Activated CD4-positive, alpha-beta T cell treated with anti-CD3 and anti-CD28 coated beads, Interleukin-2, amount 10 ng/mL, durations not matched to agents 7 days and 5 days (primary cell): ENCODE measurements at places on chromosomes 13 and 19.

DNA sequence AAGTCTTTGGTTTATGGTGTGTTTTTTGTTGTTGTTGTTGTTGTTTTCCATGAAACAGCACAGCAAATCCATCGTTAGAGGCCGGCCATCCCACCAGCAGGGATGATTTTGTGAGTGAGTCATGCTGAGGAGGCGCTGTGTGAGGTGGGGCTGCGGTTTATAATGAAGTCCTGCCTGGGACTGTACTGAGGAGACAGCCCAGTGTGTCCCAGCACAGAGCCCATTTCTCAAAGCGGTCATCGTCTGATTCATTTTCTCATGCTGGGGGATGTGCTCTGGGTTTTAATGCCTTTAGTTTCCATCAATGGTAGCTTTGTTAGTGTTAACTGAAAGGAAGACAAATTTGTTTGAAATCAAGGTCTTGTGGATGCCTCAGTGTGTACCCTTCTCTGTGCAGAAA lies 129.3 kb upstream of the SERP2 start:
- no peak for DNase-seq
- H3K27me3 ChIP-seq = peaks cover 6% of the 10 kb centered on the region
- H3K4me1 ChIP-seq = peaks cover 9% of the 10 kb centered on the region
- H3K36me3 ChIP-seq = no peaks in the 10 kb centered on the region
- no peak overlapping the region for H3K27ac ChIP-seq

- H3K27me3 ChIP-seq = no peaks in the 10 kb centered on the region
- no peak overlapping the region for H3K4me3 ChIP-seq
- no peaks in the 10 kb centered on the region for H3K36me3 ChIP-seq
- no peaks in the 10 kb centered on the region for H3K4me1 ChIP-seq
- H3K27ac ChIP-seq = no peak overlapping the region
Measured at GRCh38 chr13:77417897-77418296, 91.0 kb upstream of the MYCBP2 start.

- no peaks in the 10 kb centered on the region for H3K4me1 ChIP-seq
- no peaks in the 10 kb centered on the region for H3K36me3 ChIP-seq
- no peak overlapping the region for H3K4me3 ChIP-seq
Measured at GRCh38 chr13:36553491-36553890, 120.3 kb upstream of the SERTM1 start.

DNA sequence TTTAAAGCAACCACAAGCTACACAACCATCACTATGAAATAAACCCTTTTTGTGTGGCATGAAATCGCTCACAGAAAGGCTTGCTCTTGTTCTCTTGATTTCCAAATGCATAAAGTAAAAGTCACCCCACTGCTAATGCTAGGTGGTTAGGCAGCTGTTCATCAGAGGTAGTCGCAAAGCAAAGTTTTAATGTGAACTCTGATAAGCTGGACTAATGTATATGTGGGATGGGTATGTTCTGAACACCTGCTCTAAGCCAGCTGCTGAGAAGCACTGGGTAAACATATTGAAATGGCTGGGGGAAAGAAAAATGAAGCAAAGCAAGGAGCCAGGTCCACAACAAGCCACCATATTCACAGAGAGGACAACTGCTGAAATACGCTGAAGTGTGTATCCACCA lies 142.3 kb downstream of the KLF12 start:
- H3K27ac ChIP-seq = no peak overlapping the region
- DNase-seq = no peak
- H3K4me1 ChIP-seq = peaks cover 36% of the 10 kb centered on the region
- no peak overlapping the region for H3K4me3 ChIP-seq
- peaks cover 34% of the 10 kb centered on the region for H3K36me3 ChIP-seq

GRCh38 chr13:27259831-27260230 lies 8.5 kb downstream of the RPL21 start:
- no peaks in the 10 kb centered on the region for H3K27me3 ChIP-seq
- H3K4me1 ChIP-seq = peaks cover 45% of the 10 kb centered on the region
- peaks cover 53% of the 10 kb centered on the region for H3K36me3 ChIP-seq
- no peak for DNase-seq
- no peak overlapping the region for H3K4me3 ChIP-seq
- H3K27ac ChIP-seq = peak overlapping the region; percentile 34

GRCh38 chr19:9936326-9937000 lies at the start of gene OLFM2:
TSS of gene OLFM2 (minus strand) at chr19:9936515. CDS start at chr19:9936366, 149 bp downstream.
- H3K4me3 ChIP-seq = no peak within 1 kb of the TSS
- H3K36me3 ChIP-seq = no peaks in the 10 kb centered on the region
- no peak for DNase-seq
- no peak within 1 kb of the TSS for H3K27ac ChIP-seq
- H3K27me3 ChIP-seq = peaks cover 46% of the 10 kb centered on the region

- H3K27me3 ChIP-seq = no peaks in the 10 kb centered on the region
- H3K27ac ChIP-seq = peak overlapping the region; percentile 93
- H3K4me1 ChIP-seq = peaks cover 66% of the 10 kb centered on the region
Measured at GRCh38 chr19:43782689-43783231, 2.0 kb upstream of the KCNN4 start.

- no peaks in the 10 kb centered on the region for H3K36me3 ChIP-seq
- no peaks in the 10 kb centered on the region for H3K27me3 ChIP-seq
- DNase-seq = no peak
- H3K27ac ChIP-seq = no peak overlapping the region
- no peak overlapping the region for H3K4me3 ChIP-seq
- peaks cover 6% of the 10 kb centered on the region for H3K4me1 ChIP-seq
Measured at GRCh38 chr13:20544201-20544923, 18.7 kb upstream of the CRYL1 start.

- peak; percentile 1 for DNase-seq
- peaks cover 33% of the 10 kb centered on the region for H3K27me3 ChIP-seq
- H3K4me1 ChIP-seq = no peaks in the 10 kb centered on the region
- no peak overlapping the region for H3K27ac ChIP-seq
- H3K4me3 ChIP-seq = no peak overlapping the region
Measured at GRCh38 chr13:113915786-113916329, 52.0 kb upstream of the GAS6 start.

GRCh38 chr19:45558399-45558878 lies 26.2 kb downstream of the OPA3 start:
- H3K4me1 ChIP-seq = peaks cover 24% of the 10 kb centered on the region
- no peak overlapping the region for H3K27ac ChIP-seq
- peak; percentile 83 for DNase-seq
- H3K27me3 ChIP-seq = no peaks in the 10 kb centered on the region
- no peak overlapping the region for H3K4me3 ChIP-seq

GRCh38 chr19:8373867-8374813 lies 10.2 kb downstream of the ANGPTL4 start:
- no peak overlapping the region for H3K4me3 ChIP-seq
- H3K4me1 ChIP-seq = peaks cover 19% of the 10 kb centered on the region
- no peak for DNase-seq
- H3K27me3 ChIP-seq = no peaks in the 10 kb centered on the region
- H3K27ac ChIP-seq = no peak overlapping the region
- peaks cover 8% of the 10 kb centered on the region for H3K36me3 ChIP-seq

DNA sequence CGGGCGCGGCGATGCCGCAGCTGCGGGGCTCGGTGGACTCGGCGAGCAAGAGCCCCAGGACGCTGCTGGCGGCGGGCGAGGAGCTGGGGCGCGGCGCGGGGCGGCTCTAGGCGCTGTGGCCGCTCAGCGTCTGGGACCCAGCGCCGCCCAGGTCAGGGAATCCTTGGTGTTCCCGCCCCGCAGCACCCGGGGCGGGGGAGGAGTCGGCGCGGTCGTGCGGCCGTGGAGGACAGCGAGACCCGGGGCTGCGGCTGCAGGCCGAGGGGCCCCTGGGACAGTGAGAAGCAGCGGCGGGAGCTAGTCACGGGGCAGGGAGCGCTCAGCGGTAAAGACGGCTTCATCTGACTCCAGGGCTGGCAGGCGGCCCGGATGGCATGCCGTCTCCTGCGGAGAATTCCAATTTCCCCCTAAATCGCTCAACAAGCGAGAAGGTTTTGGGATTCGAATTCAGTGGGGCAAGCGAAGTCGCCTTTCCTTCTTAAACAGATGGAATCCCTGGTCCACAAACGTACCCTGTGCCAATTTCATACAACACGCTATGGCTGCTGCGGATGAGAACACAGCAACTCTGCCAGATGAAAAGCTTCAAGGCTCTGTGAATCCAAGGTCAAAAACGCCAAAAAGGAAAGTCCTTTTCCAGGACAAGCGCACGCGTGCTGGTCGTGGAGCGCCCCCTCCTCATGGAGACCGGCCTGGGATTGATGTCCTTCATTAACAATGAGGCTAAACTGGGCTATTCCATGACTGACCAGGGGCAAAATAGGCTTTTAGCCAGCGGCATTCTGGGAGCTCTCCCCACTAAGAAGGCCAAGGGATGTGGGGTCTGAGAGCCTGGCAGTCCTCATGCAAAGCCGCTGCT lies 4.2 kb upstream of the ZSCAN4 start:
- no peak for DNase-seq
- H3K27ac ChIP-seq = no peak overlapping the region
- peaks cover 4% of the 10 kb centered on the region for H3K4me1 ChIP-seq
- peak overlapping the region; percentile 74 for H3K4me3 ChIP-seq

GRCh38 chr19:14704450-14704849 lies 14.6 kb downstream of the ZNF333 start:
- no peak for DNase-seq
- peaks cover 77% of the 10 kb centered on the region for H3K36me3 ChIP-seq
- H3K4me3 ChIP-seq = no peak overlapping the region
- no peaks in the 10 kb centered on the region for H3K27me3 ChIP-seq

DNA sequence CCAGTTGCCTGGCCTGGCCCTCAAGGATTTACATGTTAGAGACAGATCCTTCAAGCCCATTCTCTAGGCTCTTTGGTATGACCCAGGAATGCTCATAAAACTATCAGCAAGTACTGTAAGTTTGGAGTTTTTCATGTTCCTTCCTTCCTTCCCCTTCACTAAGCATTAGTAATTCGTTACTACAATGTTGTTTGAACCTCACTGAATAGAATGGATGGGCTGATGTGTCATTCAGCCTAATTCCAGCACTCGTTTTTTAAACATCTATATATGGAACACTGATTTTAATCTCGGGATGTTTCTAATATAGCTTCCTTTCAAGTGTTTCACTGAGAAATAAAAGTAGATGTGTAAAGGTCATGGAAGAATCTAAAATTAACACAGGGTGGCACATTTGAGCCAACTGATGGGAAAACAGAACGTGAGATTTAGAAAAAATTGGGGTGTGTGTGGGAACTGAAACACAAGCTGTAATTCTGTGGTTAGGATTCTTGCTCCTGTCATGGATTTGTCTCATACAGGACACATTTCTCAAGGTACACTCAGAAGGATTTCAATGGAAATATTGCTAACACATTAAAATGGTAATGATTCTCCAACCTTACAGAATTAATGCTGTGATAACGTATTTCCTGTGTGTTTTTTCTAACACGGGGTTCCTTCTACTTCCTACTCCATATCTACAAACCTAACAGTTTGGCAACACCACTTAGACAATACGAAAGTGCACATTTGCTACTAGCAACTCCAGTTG lies 93.4 kb downstream of the FLT1 start:
- no peak overlapping the region for H3K27ac ChIP-seq
- H3K36me3 ChIP-seq = no peaks in the 10 kb centered on the region
- no peaks in the 10 kb centered on the region for H3K27me3 ChIP-seq
- no peak for DNase-seq
- no peak overlapping the region for H3K4me3 ChIP-seq
- peaks cover 4% of the 10 kb centered on the region for H3K4me1 ChIP-seq

DNA sequence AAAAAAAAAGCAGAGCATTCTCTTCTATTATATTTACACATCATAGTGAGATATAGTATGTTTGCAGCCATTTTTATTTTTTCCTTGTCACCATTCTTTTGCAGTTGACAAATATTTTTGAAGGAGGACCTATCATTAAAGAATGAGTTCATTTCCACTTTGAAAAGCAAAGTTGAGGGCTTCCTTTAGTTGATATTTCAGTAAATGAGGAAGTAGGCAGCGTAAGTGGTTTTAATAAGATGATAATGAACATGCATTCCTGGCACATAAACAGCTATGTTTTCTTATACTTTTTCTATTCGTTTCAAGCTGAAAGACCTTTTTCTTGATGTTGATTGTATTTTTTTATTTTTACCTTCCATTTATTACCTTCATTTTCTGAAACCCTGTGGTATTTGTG lies 66.2 kb downstream of the ZMYM2 start:
- H3K36me3 ChIP-seq = peaks cover 26% of the 10 kb centered on the region
- no peak overlapping the region for H3K4me3 ChIP-seq
- H3K27ac ChIP-seq = no peak overlapping the region

- peaks cover 13% of the 10 kb centered on the region for H3K4me1 ChIP-seq
- no peaks in the 10 kb centered on the region for H3K27me3 ChIP-seq
- no peaks in the 10 kb centered on the region for H3K36me3 ChIP-seq
- DNase-seq = no peak
Measured at GRCh38 chr19:10227026-10227971, 3.8 kb downstream of the S1PR2 start.

DNA sequence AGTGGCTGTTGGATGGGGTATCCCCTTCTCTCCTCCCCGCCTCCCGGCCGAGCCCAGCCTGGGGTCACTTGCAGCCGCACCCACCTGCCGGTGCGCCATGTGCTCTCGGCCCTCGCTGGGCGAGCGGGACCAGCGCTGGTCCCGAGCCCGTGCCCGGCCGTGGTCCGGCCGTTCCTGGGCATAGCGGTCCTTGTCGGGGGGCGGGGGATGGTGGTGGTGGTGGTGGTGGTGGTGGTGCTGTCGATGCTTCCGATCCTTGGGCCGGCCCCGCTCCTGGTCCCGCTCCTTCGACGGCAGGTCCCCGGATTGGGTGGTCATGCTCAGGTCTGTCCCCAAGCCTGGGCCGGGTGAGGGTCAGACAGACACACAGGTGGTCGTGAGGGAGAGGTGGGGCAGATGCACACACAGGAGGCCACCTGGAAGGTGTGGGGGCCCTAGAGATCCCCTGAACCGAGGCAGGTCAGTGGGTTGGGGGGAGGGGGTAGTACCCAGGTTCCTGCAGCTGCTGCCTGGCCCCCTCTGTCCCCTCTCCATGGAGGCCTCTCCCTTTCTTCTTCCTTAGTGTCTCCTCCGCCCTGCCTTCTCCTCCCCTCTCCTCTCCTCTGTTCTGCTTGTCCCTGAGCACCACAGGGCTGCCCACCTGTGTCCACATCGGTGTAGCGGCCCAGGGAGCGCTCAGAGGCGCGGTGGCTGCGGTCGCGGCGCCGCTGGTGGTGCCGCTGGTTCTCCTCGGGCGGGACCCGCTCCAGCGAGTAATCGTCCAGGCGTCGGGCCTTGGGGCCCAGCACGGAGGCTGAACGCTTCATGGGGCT lies 58.7 kb downstream of the IER2 start:
- H3K27ac ChIP-seq = peak overlapping the region; percentile 96
- peak overlapping the region; percentile 75 for H3K4me3 ChIP-seq
- H3K27me3 ChIP-seq = no peaks in the 10 kb centered on the region
- peaks cover 25% of the 10 kb centered on the region for H3K4me1 ChIP-seq
- DNase-seq = no peak

GRCh38 chr19:31109636-31110035 lies 239.6 kb downstream of the TSHZ3 start:
- peaks cover 10% of the 10 kb centered on the region for H3K27me3 ChIP-seq
- peaks cover 14% of the 10 kb centered on the region for H3K4me1 ChIP-seq
- H3K27ac ChIP-seq = no peak overlapping the region
- no peaks in the 10 kb centered on the region for H3K36me3 ChIP-seq
- no peak overlapping the region for H3K4me3 ChIP-seq

- peaks cover 4% of the 10 kb centered on the region for H3K27me3 ChIP-seq
- peaks cover 15% of the 10 kb centered on the region for H3K4me1 ChIP-seq
- H3K4me3 ChIP-seq = no peak overlapping the region
- H3K36me3 ChIP-seq = peaks cover 11% of the 10 kb centered on the region
Measured at GRCh38 chr13:24605923-24606372, 74.3 kb upstream of the ATP12A start.

- peak overlapping the region; percentile 95 for H3K4me3 ChIP-seq
- H3K27me3 ChIP-seq = no peaks in the 10 kb centered on the region
- peaks cover 26% of the 10 kb centered on the region for H3K36me3 ChIP-seq
- DNase-seq = peak; percentile 55
- peaks cover 38% of the 10 kb centered on the region for H3K4me1 ChIP-seq
Measured at GRCh38 chr19:12721656-12722565, 1.8 kb downstream of the TNPO2 start.
